NT2/D1 (cell line): ENCODE measurements at places on chromosomes 2 and 18.

DNA sequence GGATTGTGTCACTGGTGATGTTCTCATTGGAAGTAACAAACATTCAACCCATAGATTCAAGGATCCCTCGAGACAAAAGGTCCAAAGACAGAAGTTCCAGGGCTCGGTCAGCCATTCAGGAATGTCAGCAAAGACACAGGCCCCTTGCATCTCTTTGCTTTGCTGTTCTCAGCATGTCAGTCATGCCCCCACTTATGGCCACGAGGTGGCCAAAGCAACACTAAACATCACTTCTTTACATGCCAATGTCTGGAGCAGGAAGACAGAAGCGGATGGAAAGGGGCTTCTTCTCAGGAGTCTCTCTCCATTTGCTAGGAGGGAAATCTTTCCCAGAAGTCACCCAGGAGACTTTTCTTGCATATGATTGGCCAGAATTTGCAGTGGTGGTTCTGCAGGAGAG lies 191.6 kb upstream of the SP5 start:
- no peak for DNase-seq

GRCh38 chr2:185417111-185417510 lies 321.5 kb upstream of the FSIP2 start:
- DNase-seq = no peak

- DNase-seq = no peak
Observed at GRCh38 chr2:201482543-201482942, 31.0 kb downstream of the STRADB start.

DNA sequence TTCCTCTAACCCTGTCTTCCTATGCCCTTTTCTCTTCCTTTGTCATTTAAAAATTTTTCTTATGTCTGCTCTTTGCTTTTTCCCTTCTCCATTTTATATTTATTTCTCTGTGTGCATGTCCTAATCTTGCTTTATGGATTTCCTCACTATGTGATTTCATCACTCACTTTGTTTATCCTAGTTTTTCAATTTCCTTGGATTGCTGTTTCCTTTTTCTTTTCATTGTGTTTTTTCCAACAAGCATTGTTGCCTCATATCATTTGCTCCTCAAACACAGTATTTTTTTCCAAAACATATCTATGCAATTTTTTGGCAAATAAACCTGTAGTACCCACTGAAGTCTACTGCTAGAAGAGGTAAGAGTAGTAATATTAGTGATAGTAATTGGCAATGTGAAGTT lies 67.4 kb upstream of the PNPT1 start:
- no peak for DNase-seq
